ENCODE measurements at places on chromosomes 6 and 20.

DNA sequence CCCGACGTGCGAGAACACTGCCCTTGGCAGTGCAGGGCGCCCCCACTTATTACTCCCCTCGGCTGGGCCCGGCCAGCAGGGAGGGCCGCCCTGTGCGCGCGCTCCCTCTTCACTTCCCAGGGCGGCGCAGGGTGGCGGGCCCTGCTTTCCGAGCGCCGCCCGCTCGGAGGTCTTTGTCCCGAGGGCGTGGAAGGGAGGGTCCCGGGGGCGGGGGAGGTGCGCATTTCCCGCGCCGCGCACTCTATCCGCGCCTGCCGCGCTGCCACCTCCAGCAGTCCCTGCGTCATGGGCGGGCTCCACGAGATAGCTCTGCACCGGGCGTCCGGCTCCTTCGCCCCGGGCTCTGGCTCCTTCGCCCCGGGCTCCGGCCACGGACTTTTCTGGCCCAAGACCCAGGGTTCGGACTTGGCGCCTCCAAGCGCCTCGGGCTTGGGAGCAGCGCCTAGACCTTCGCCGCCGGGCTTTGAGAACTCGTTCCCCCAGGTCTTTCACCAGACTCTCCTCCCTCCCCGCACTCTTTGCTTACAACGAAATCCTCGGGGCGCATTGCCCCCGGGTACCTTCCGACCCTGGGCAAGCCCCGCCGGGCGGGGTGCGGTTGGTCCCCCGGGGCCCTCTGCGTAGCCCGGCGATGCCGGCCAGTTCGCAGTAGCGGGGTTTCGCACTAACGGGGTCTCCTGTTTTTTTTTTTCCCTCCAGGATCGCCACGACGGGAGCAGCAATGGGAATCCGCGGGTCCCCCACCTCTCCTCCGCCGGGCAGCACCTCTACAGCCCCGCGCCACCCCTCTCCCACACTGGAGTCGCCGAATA is 1.6 kb downstream of the TFAP2C start:
- DNase-seq = no peak

DNA sequence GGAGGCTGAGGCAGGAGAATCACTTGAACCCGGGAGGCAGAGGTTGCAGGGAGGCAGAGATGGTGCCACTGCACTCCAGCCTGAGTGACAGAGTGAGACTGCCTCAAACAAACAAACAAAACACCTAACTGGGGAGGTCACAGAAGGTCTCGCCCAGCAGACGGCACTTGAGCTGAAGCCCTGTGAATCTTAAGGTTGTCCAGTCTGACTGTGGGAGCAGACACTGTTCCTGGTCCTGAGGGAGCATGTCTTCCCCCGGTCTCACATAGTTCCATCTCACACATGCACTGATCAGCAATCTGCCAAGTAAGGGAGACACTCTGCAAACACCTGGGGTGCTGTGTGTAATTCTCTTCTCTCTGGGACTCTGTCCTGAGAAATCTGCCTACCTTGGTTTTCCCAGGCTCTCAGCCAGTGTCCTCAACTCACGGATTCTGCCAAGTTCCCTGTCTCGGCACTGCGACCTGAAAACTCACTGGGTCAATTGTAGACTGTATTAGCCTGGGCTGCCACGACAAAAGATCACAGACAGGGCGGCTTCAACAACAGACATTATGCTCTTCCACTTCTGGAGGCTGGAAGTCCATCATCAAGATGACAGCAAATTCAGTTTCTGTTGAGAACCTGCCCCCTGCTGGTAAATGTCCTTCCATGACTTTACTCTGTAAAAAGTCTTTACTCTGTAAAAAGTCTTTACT is 94.3 kb downstream of the JPH2 start:
- no peak for DNase-seq

- DNase-seq = no peak
Measured at GRCh38 chr20:39778431-39778830, 816.3 kb downstream of the DHX35 start.

- DNase-seq = no peak
Measured at GRCh38 chr6:53648184-53648943, 17.2 kb downstream of the KLHL31 start.

DNA sequence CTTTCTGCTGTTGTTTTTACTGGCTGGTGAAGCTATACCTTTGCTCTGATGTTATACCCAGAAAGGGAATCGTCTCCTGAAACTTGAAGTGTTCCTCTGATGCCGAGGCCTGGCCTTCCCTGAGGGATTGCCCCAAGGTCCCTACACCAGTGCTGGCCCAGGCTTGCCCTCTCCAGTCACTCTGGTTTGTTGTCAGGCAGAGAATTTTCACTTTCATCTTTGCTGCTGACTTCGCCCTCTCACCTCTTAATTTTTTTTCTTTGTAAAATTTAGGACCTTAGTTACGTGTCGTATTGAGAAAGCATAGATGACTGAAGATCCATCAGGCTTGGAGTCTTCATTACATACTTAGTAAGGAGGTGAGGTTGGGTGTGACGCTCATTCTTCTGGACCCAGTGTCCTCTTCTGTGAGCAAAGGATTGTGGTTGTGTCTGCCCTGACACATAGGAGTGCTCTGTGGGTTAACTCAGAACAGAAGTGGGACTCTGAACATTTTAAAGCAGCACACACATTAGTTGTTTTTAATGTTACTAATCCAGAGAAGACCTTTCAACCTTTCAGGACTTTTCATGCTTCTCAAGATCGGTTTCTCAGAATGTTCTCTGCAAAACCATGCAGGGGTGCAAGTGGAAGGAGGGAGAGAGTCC is 45.4 kb downstream of the TULP4 start:
- DNase-seq = no peak

DNA sequence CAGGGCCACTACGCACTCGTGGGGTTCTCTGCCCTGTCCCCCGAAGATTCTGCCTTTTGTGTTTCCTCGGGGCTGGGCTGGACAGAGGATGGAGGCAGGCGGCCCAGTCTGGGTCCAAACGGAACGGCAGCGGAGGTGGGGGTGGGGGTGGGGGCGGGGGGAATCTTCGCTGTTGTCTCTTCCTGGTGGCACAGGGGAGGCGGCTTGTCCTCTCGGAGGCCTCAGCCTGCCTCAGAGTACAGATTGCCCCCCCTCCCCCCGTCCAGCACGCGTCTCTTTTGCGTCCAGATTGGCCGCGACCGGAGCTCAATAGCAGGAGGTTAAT is 1.4 kb upstream of the INSM1 start:
- no peak for DNase-seq

DNA sequence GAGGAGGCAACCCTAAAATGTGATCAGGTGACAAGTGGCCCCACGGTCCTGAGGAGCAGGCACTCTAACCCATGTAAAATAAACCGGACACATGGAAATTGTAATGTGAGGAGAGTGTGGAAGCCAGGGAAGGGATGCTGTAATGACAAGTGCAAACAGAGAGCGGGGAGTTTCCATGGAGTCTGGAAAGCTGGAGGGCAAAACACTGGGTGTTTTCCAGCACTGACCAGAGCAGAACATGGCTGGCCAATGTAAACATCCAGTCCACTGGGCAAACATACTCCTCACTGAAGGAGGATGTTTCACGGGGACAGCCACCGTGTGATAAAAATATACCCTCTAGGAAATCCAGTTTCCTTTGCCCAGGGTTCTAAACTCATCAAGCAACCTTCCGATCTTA is 219.0 kb upstream of the JARID2 start:
- no peak for DNase-seq

GRCh38 chr6:16949716-16950115 is 152.1 kb upstream of the STMND1 start:
- DNase-seq = no peak

DNA sequence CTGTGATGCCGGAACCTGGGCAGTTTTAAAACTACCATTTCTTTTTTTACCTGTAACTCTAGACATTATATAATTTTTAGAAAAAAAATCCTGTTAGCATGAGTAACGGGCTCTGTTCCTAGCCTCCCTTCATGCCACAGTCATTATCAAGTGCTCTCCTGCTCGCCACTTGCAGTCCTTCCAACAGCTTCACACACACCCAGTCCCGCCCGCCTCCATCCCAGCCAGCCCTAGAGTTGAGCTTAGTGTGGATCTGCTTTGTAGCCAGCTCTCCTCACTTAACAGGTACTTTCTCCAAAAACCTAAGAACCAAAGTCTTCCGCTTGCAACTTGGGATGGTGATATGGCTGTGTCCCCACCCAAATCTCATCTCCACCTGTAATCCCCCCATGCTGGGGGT is 51.5 kb downstream of the EZR start:
- no peak for DNase-seq

DNA sequence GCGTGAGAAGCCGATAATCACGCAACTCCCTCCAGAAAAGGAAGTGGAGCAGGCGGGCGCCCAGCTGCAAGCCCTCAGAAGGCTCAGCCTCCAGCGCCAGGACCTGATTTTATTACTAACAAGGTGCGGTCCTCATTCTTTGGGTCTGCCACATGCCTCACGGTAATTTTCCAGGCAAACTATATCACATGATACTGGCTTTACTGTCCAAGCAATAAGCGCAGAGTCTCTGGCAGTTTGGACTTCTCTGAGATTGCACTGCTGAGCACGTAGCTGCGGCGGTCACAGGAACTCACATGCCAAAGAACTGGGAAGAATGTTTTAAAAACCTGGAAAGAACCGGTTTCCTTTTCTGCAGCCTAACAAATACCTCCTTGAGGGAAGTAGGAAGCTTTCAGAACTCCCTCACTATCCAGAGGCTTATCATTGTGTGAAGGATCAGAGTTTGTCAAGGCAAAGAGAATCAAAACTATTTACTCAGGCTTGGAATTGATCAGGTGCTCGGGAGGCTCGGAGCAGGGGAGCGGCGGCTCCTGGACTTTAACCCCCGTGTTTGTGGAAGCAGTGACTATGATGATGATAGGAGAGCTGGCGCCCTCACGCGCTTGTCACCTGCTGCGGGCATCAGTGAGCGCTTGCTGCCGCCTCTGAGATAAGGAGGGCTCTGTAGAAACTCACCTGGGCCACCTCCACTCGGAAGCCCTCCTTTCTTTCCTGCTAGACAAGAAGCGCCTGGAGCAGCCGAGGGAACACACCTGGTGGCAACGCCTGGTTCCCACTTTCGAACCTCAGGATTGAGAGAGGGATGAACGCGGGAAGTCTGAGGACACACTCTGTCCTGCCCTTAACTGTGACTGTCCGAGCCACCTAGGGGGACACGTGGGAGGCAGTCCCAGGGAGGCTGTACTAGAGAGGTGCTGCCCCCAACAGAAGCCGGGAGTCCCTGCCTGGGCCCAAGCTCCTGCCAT is 27.2 kb upstream of the SYNJ2 start:
- no peak for DNase-seq

- DNase-seq = no peak
Measured at GRCh38 chr20:31835977-31836852, 9.2 kb downstream of the FOXS1 start.

GRCh38 chr20:53168491-53168890 is 196.3 kb downstream of the TSHZ2 start:
- DNase-seq = no peak

- no peak for DNase-seq
Measured at GRCh38 chr6:119325559-119326265, 23.8 kb downstream of the MAN1A1 start.

DNA sequence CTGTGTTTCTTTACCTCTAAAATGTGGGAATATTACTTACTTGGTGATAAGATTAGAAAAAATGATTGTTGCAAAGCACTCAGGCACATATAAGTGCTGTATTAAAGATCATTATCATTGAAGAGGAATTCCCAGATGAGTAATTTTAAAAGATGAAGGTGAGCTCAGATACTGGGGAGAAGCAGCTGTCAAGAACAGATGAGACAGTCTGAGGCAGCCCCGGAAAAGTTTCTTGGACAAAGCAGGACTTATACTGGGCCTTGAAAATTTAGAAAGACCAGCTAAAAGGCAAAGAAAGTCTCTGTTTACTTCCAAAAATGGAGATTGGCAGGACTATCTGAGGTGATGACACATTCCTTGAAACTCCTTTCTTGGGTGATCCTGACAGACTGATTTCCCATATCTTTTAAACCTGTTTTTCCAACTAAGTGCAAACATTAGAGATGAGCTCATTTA is 93.8 kb upstream of the MARCKS start:
- no peak for DNase-seq

GRCh38 chr20:50991076-50991475 is 31.8 kb downstream of the KCNG1 start:
- no peak for DNase-seq

DNA sequence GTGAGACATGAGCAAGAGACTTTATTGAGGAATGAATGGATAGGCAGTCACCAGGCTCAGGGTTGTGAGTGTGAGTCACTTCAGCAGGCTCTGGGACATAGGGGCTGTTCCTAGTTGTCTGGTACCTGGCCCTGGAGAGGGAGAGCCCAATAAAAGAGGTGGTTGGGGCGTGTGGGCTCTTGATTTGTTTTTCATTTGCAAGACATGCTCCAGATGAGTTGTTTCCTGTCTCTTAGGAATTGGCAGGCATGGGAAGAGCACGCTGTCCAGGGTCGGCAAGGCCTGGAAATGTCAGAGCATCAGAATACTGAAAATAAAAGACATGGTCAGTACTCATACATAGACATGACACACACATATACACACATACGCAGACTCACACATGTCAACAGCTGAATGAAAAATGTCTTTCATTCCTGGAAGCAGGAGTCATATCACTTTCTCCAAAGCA is 166.3 kb upstream of the SULF2 start:
- DNase-seq = no peak

DNA sequence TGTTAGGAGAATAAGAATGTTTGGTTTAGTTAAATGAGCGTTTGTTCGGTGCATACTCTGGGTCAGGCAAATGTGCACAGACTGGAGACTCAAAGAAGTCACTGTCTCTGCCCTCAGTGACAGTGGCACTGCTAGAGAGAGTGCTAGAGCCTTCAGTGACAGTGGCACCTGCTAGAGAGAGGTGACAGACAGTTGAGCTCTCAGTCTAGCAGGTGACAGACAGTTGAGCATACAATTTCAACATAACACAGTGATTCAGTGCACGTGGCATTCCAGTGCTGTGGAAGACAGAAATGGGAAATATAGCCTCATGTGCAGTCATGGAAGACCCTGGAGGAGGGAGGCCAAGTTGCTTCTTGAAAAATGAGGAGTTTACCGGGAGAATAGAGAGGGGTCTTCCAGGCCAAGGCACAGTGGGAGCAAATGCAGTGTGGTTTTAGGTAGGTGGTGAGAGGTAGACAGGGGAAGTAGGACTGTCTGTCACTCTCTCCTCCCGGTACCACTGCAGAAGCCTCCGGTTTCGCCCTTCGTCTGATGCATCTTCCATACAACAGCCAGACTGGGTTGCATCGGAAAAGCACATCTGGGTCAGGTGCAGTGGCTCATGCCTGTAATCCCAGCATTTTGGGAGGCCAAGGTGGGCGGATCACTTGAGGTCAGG is 107.9 kb upstream of the CLDN20 start:
- no peak for DNase-seq

DNA sequence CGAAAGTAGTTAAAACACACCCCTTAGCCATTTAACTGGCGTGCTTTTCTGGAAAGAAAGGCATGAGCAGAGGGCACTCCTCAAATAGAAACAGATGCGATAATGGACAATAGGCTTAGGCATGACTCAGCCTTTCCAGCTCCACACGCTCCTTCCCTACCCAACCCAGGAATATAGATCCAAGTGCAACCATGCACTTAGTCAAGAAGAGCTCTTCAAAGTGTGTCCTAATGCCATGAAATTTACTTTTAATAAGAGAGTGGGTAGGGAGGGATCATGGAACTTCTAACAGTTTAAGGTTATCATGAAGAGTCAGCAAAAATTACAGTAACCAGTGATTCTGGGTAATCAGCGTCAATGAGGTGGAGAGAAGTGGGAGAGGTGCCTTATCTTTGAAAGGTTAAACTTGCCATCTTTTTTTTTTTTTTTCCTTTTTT is 2.4 kb upstream of the EFHC1 start:
- DNase-seq = no peak

- DNase-seq = no peak
Measured at GRCh38 chr6:129867403-129867802, 6.3 kb upstream of the TMEM244 start.
